Activated T-helper 1 cell treated with anti-CD3 and anti-CD28 coated beads, Interleukin-2, amount 50 U/mL, for 16 hours (primary cell): ENCODE measurements at places on chromosomes 7 and 10.

DNA sequence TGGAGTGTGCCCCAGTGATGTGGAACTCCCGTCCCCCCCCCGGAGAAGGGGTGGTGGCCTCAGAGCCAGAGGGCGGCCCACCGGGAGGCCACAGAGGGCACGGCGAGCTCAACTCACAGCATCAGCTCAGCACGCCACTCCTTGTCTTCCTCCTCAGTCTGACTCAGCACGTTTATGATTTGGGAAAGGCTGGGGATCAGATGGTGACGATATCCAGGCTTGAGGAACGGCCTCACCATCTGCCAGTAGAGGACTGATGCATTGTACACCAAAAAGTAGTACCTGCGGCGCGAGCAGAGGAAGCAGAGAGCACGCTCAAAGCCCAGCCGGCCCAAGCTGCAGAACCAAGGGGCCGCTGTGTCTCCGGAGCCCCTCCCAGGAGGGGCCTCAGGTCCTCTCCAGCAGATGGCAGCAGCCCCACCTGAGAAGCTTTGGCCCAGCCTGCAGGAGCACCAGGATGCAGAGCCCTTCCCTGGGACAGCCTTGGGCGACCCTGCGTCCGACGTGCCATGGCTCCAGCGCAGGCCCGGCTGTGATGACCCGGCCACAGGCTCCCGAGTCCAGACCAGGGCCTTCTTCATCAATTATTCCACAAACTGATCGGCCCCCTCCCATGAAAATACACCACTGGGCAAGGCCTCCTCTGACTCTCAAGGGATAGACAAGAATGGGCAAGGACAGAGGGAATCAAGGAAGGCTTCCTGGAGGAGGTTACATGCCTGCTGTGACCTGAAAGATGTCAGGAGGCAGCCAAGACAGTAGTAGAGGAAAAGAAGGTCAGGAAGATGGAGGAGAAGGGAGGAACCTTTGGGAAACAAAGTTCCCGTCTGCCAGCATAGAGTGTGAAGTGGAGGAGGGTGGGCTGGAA, 3.7 kb downstream of the CFAP46 start:
- no peak for DNase-seq

- no peak for DNase-seq
These were observed 4.1 kb downstream of the MRPL43 start for GRCh38 chr10:100982916-100983830.

DNA sequence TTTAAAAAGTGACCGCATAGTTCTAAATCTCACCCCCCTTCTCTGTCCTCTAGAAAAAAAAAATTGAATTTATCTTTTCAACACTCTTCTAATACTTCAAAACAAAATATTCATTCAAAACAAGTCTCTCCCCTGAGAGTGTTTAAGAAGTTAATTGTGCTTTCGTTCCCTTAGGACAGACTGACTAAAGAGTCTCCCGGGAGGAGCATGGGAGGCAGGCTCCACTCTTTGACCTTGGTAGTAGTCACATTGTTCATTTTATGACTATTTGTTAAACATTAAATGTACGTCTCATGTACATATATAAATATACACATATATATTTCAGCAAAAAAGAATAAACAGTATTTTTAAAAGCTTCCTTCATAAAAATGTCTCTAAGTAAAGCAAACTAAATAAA, 35.3 kb upstream of the SPOCK2 start:
- DNase-seq, result no peak

DNA sequence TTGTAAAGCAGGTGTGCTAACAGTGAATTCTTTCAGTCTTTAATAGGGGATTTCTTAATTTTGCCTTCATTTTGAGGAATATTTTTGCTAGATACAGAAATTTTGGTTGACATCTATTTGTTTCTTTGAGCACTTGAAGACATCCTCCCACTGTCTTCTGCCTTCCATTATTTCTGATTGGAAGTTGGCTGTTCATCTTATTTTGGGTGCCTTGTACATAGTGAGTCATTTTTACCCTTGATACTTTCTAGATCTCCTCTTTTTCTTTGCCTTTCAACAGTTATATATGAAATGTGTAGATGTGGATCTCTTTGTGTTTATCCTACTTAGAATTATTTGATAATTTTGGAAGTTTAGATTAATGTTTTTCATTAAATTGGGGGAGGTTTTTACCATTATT, 631.0 kb downstream of the AUTS2 start:
- no peak for DNase-seq

DNA sequence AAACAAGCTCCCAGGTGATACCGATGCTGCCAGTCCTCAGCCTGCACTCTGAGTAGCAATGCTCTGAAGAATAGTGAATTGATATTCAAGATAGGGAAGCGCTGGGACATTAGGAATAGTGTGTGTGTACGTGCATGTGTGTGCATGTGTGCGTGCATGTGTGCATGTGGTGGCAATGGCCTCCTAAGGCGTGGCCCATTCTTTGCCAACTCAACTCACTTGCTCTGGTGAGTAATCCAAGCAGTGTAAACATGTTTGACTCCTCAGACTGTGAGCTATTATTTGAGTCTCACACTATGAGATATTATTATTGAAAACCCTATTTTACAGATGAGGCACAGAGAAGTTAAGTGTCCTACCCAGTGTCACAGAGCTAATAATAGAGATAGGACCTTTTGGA, 186.6 kb downstream of the RAB11FIP2 start:
- DNase-seq, result no peak

DNA sequence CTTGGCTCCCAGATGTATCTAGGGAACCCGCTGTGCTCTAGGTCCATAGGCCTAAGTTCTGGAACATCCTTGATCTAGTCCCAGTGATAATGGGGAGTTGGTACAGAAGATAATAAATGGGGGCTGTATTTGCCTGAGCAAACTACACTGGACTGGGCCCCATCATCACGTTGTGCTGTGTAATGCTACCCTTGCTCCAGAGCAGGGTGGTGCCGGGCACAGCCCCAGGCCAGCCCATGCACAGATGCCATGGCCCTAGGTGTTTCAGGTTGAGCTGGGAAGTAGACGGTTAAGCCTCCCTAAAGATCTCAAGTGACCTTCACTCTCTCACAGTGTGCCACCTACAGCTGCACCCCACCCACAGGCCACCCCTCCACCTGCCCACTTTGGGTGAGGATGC, 53.2 kb downstream of the STRA8 start:
- no peak for DNase-seq

GRCh38 chr10:24574578-24575155, 149.0 kb downstream of the ARHGAP21 start:
- DNase-seq, result no peak

DNA sequence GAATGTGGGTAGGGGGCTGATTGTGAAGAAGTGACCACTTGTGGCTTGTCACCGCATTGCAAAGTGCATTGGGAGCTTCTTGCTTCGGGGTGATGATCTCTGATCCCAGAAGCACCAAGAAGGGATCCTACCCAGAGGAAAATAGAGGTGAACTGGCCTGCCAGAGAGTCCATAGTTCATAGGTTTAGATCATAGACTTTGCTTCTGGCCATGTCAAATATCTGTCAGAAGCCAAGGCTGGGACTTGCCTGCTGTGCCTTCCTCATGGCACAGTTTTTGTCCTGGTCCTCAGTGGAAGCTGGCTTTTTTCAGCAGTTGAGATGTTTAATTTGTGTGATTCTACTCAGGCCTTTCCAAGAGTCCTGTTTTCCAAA, 1.1 kb downstream of the ZSWIM8 start:
- no peak for DNase-seq

DNA sequence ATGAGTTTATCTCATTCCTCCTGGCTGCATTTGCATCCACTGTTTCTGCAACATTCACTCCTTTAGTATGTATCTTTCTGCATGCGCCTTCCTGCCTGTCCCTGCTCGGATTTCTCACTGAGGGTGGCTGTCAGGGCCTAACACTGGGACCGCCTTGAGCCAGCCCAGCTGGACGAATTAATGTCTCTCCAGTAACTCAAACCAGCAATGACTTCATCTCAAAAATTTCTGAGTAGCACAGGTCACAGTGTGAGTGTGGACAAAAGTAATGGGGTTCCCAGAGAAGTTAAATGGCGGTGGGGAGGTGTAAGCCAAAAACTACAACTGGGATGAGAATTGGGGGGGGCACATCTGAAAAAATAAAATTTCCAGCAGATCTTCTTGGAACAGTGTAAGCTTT, 444.0 kb upstream of the MGMT start:
- no peak for DNase-seq

GRCh38 chr7:1940402-1940786, 270.3 kb downstream of the ELFN1 start:
- DNase-seq, result peak; percentile 85

GRCh38 chr7:90648107-90648506, 52.0 kb downstream of the CDK14 start:
- DNase-seq, result no peak

- no peak for DNase-seq
These were observed 132.0 kb downstream of the SORCS3 start for GRCh38 chr10:104773105-104773504.

GRCh38 chr7:27046854-27047549, 48.8 kb downstream of the HOXA1 start:
- DNase-seq, result no peak

- DNase-seq, result no peak
These were observed 35.6 kb downstream of the PRPS1L1 start for GRCh38 chr7:17991866-17992648.

- DNase-seq, result no peak
These were observed 230.3 kb downstream of the ARHGAP12 start for GRCh38 chr10:31698181-31698830.

GRCh38 chr10:49663596-49663995, 15.9 kb upstream of the C10orf53 start:
- DNase-seq, result no peak

- no peak for DNase-seq
These were observed 106.5 kb upstream of the PRR15 start for GRCh38 chr7:29457141-29457561.

DNA sequence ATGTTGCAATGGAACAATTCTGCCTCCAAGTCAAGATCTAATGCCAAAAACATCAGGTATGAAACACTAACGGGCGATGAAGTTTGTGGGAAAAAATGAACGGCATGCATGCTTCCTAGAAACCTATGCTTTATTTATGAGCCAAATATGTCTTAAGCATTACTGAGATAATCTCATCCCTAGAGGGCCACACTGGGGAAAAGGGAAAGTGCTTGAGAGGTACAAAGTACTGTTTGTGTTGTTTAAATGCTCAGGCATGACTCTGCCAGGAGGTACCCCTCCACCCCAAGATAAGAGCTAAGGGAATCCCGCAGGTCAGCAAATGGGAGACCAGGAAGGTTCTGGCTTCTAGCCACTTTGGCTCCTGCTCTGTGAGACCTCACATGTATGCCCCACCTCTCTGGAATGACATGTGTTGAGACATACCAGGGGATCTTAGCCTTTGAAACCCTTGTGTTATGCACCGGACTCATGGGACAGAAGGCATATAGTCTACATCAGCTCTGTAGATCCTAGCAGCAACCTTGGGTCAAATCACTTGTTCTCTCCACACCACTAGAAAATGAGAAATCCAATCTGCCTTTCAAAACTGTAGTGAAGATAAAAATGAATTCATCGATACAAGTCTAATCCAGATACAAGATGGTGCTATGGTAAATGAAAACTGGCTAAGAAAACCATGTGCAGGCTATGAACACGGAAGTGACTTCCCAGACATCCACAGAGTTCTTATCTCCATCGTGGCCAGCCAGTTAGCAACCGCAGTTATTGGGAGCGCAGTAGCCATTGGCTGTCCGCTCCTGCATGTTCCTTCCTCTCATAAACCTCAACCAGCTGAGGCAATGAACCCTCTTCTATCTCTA, 61.0 kb downstream of the CREB3L2 start:
- DNase-seq, result no peak

DNA sequence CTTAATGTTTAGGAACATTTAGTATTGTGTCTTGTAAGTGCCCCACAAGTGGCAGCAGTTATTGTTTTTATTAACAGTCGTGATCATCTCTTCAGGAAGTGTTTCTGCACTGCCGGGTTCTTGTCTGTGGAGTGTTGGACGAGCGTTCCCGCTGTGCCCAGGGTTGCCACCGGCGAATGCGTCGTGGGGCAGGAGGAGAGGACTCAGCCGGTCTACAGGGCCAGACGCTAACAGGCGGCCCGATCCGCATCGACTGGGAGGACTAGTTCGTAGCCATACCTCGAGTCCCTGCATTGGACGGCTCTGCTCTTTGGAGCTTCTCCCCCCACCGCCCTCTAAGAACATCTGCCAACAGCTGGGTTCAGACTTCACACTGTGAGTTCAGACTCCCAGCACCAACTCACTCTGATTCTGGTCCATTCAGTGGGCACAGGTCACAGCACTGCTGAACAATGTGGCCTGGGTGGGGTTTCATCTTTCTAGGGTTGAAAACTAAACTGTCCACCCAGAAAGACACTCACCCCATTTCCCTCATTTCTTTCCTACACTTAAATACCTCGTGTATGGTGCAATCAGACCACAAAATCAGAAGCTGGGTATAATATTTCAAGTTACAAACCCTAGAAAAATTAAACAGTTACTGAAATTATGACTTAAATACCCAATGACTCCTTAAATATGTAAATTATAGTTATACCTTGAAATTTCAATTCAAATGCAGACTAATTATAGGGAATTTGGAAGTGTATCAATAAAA, 22.2 kb downstream of the PLA2G12B start:
- DNase-seq, result no peak

DNA sequence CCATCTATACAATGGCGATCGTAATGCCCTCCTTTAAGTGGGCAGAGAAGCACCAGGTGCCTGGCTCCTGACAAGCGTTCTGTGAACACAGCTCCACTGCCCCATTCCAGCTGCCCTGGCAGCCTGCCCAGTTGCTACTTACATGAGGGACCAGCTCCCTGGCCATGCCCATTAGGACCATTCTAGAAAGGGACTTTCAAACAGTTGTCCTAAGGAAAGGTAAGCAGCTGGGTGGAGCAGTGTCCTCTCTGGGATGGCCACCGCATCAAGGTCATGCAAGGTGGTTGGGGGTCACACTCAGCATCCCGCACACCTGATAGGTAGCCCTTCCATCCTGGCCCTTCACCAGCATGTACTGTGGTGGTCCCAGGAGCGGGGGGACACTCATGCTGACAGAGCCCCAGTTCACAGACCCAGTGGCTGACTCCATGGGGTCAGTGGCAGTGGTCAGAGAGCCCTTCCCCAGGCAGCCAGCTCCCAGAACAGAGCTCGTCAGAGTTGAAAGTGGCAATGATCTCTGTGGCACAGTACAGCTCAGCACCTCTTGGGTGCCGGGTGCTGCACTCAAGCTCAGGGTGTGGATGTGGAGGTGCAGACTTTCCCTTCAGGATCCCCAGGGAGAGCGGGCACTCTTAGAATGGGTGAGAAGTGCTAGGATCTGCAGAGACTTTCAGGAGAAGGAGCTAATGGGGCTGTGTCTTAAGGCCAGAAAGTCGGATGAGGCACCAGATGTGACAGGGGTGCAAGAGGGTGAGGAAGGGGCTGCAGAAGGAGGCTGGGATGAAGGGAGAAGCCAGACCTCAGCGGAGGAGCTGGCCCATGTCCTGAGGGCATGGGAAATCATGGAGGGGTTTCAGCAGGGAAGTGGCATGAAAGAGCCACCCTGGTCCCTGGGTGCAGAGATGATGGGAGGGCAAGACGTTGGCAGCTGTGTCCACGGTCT, 10.9 kb downstream of the MMRN2 start:
- no peak for DNase-seq
